ENCODE measurements at places on chromosomes 5 and 9.

GRCh38 chr9:114300846-114301797 lies 21.8 kb upstream of the ORM1 start:
- H3K27ac ChIP-seq: no peak overlapping the region
- no peaks in the 10 kb centered on the region for H3K4me1 ChIP-seq
- H3K4me3 ChIP-seq: no peak overlapping the region

DNA sequence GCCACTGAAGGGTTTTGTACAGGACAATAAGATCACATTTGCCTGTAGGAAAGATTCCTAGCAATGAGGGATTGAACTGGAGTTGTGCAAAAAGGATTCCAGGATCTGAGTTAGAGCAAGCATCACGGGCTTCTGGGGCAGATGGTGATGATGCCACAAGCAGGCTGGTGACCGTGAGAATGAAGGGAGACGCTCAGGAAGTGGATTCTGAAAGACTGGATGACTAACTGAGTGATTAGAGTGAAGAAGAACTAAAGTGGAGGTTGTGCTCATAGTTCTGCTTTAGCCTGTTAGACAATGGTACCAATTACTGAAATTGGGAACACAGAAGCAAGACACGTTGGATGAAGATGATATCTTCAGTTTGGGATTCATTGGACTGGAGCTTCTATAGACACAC lies 168.2 kb downstream of the CD180 start:
- H3K27ac ChIP-seq: no peak overlapping the region
- H3K36me3 ChIP-seq: no peaks in the 10 kb centered on the region
- no peaks in the 10 kb centered on the region for H3K4me1 ChIP-seq
- no peaks in the 10 kb centered on the region for H3K27me3 ChIP-seq

GRCh38 chr5:84688566-84688965 lies 303.9 kb upstream of the EDIL3 start:
- no peak for DNase-seq
- no peak overlapping the region for H3K27ac ChIP-seq
- no peaks in the 10 kb centered on the region for H3K4me1 ChIP-seq
- H3K27me3 ChIP-seq: no peaks in the 10 kb centered on the region
- no peak overlapping the region for H3K4me3 ChIP-seq
- H3K36me3 ChIP-seq: no peaks in the 10 kb centered on the region

- DNase-seq: peak; percentile 79
- no peaks in the 10 kb centered on the region for H3K4me1 ChIP-seq
- H3K27me3 ChIP-seq: no peaks in the 10 kb centered on the region
These were observed 841 bp downstream of the RAD23B start for GRCh38 chr9:107283623-107284616.

DNA sequence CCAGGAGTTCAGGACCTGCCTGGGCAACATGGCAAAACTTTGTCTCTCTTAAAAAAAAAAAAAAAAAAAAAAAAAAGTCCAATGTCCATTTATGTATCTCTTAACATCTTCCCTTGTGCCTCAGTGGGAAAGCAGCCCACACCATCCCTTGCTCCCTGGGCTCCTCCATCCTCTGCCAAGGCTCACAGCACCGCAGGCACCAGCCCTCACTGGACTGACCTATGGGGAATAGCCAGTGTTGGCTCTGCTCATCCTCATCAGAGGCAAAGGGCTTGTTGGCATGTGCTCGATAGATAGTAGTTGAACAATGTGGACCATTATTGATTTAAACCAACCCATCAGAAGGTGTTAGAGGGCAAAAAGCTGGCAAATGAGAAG lies 61.8 kb upstream of the LRRTM2 start:
- no peak overlapping the region for H3K4me3 ChIP-seq
- no peak overlapping the region for H3K27ac ChIP-seq
- no peak for DNase-seq
- H3K4me1 ChIP-seq: peaks cover 4% of the 10 kb centered on the region
- H3K27me3 ChIP-seq: no peaks in the 10 kb centered on the region

GRCh38 chr9:22986556-22986955 lies 539.9 kb downstream of the DMRTA1 start:
- DNase-seq: no peak
- no peaks in the 10 kb centered on the region for H3K4me1 ChIP-seq
- no peak overlapping the region for H3K27ac ChIP-seq

DNA sequence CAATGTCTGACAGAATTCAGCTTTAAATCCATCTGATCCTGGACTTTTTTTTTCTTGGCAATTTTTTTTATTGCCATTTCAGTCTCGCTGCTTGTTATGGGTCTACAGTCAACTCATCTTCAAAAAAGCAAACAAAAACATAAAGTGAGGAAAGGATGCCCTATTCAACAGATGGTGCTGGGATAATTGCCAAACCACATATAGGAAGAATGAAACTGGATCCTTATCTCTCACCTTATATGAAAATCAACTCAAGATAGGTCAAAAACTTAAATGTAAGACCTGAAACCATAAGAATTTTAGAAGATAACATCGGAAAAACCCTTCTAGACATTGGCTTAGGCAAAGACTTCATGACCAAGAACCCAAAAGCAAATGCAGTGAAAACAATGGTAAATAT lies 389.1 kb upstream of the ST8SIA4 start:
- H3K4me1 ChIP-seq: no peaks in the 10 kb centered on the region
- no peak for DNase-seq
- H3K27me3 ChIP-seq: no peaks in the 10 kb centered on the region
- no peak overlapping the region for H3K27ac ChIP-seq
- H3K36me3 ChIP-seq: no peaks in the 10 kb centered on the region

GRCh38 chr5:138240650-138241385 lies 27.7 kb upstream of the CDC23 start:
- no peak overlapping the region for H3K4me3 ChIP-seq
- peaks cover 15% of the 10 kb centered on the region for H3K27me3 ChIP-seq
- H3K4me1 ChIP-seq: no peaks in the 10 kb centered on the region
- no peak for DNase-seq
